Natural killer cell treated with Interleukin-12 subunit alpha and Interleukin-12 subunit beta and Interleukin-15 and Interleukin-18, amount 100 ng/mL, for 72 hours (primary cell): ENCODE measurements at places on chromosomes 1 and 21.

GRCh38 chr1:93814059-93814794 is 64.8 kb downstream of the DNTTIP2 start:
- H3K27me3 ChIP-seq = no peaks in the 10 kb centered on the region
- H3K4me3 ChIP-seq = no peak overlapping the region
- peaks cover 42% of the 10 kb centered on the region for H3K4me1 ChIP-seq
- no peak overlapping the region for H3K27ac ChIP-seq

GRCh38 chr1:223716302-223716862 is 4.0 kb downstream of the CAPN2 start:
- peak overlapping the region; percentile 85 for H3K27ac ChIP-seq
- H3K27me3 ChIP-seq = no peaks in the 10 kb centered on the region
- H3K36me3 ChIP-seq = peaks cover 5% of the 10 kb centered on the region
- DNase-seq = peak; percentile 66

DNA sequence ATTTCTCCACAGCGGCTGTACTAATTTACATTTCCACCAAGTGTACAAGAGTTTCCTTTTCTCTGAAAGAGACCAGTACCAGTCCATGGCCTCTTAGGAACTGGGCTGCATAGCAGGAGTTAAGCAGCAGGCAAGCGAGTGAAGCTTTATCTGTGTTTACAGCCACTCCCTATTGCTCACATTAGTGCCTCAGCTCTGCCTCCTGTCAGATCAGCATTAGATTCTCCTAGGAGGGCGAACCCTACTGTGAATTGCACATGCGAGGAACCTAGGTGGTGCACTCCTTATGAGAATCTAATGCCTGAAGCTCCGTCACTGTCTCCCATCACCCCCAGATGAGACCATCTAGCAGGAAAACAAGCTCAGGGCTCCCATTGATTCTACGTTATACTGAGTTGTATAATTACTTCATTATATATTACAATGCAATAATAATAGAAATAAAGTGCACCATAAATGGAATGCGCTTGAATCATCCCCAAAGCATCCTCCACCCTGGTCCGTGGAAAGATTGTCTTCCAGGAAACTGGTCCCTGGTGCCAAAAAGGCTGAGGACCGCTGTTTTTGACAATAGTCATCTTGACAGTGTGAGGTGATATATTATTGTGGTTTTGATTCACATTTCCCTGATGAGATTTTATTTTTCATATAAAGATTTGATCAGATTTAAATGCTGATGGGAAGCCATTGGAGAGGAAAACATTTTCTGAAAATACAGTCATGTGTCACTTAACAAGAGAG is 45.5 kb upstream of the MRPS6 start:
- DNase-seq = no peak
- no peak overlapping the region for H3K4me3 ChIP-seq
- no peak overlapping the region for H3K27ac ChIP-seq
- no peaks in the 10 kb centered on the region for H3K27me3 ChIP-seq

GRCh38 chr21:40472013-40472412 is 374.9 kb downstream of the DSCAM start:
- DNase-seq = no peak
- H3K4me1 ChIP-seq = no peaks in the 10 kb centered on the region
- no peaks in the 10 kb centered on the region for H3K27me3 ChIP-seq
- no peaks in the 10 kb centered on the region for H3K36me3 ChIP-seq
- no peak overlapping the region for H3K27ac ChIP-seq

DNA sequence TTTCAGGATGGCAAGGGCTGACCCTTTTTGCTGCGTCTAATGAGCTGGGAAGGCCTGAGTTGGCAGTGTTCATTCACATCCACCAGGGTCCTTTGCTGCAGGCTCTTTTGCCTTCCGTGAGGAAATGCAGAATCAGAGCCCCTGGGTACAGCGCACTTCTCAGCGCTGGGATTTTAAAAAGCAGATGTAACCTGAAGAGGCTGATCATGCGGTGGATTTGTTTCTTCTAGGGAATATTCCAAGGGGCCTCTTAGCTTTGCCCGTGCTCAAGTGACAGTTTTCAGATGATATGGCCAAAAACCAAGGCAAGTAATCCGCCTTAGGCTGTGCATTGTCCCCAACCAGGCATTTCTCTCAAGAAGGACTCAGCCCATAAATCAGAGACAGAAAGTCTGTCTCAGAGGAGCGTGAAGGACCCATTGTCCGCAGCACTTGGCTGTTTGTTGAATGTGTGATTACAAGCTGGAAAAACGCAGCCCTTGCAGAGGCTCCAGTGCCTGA is 237.6 kb downstream of the PTPRC start:
- no peaks in the 10 kb centered on the region for H3K27me3 ChIP-seq
- H3K4me1 ChIP-seq = peaks cover 52% of the 10 kb centered on the region
- no peak for DNase-seq
- H3K4me3 ChIP-seq = no peak overlapping the region
